HCEC 1CT (cell line): ENCODE measurements at places on chromosomes 16 and 17.

DNA sequence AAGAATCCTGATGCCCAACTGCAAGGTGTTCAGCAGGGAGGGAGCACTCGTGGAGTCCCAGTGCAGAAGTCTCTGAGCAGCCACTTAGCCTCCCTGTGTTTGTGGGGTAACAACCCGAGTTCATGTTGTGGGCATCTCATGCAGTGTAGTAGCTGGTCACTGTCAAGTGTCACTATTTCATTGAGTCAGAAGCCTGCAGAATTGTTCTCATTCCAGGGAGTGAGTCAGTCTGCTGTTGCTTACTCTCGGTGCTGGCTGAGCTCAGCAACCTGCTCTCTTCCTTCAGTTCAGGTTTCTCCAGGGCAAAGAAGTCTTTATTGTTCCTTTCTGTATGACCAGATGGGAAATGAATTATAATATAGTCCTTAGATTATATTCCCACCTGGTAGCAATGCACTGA is 24.1 kb downstream of the HMOX2 start:
- DNase-seq = peak; percentile 82

DNA sequence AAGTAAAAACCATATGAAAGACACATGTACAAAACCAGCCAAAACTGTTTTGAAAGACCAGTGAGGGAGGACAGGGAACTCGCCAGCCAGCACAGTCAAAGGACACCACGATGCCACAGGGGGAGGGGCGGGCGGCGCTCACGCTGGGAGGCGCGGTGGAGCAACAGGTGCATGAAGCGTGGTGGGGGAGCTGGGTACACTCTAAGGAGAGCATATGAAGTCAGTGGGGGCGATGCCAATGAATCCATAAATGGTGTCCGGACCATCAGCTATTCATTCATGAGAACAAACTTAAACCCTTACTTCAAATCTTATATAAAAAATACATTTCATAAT is 101.0 kb upstream of the DNAH17 start:
- DNase-seq = no peak

GRCh38 chr17:41602524-41602923 is 10.0 kb downstream of the KRT16 start:
- no peak for DNase-seq

GRCh38 chr17:72491102-72491501 is 370.3 kb downstream of the SOX9 start:
- DNase-seq = no peak

- DNase-seq = no peak
Observed at GRCh38 chr17:78832541-78832810, 8.1 kb downstream of the USP36 start.

DNA sequence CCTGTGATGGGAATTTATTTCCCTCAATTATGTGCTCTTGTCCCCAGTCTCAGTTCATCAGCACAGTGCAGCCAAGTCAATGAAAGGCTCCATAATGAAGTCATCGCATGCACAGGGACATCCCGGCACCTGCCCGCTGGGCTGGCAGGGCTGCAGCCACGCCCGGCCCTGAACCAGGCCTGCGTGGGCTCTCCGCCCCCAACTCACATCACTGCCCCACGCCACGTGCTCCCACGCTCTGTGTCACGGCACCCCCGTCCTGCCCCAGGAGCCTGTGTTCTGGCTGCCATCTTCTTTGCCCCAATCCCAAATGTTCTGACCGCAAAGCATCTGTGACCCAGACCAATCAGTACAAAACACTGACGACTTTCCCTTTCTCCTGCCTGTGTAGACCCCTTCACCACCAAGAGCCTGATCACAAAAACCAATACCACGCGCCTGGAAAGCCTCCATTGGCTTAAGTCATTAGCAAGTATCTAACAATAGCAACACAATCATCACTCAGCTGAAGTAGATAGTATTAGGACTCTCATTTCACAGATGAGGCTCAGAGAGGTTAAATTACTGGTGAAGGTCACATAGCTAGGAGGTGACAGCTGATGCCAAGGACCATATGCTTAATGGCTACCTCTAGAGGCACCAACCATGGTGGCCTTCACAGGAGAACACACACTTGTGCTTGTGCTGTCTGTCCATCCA is 202.5 kb downstream of the ZFHX3 start:
- DNase-seq = no peak
